Stimulated activated CD4-positive, alpha-beta T cell treated with anti-CD3 and anti-CD28 coated beads, Interleukin-1b, Interleukin-23, amount 100 ng/mL, for 1 hour (primary cell): ENCODE measurements at places on chromosomes 7 and 10.

DNA sequence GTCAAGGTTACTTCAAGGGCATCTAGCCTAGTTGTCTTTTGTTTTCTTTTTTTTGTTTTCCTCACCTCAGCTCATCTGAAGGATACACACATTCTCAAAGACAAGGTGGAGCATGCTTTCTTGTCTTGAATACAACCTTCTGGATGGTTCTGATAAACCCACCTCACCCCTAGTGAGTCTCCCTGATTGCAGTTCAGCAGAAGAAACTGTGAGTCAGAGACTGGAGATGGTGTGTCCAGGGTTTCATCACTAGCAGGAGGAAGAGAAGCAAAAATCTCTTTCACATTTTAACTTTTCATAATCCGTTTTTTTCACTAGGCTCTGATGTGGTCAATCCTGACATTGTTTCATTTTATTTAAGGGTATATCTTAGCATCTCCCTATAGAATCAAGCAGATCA lies 143.0 kb upstream of the NRBF2 start:
- no peak for DNase-seq

DNA sequence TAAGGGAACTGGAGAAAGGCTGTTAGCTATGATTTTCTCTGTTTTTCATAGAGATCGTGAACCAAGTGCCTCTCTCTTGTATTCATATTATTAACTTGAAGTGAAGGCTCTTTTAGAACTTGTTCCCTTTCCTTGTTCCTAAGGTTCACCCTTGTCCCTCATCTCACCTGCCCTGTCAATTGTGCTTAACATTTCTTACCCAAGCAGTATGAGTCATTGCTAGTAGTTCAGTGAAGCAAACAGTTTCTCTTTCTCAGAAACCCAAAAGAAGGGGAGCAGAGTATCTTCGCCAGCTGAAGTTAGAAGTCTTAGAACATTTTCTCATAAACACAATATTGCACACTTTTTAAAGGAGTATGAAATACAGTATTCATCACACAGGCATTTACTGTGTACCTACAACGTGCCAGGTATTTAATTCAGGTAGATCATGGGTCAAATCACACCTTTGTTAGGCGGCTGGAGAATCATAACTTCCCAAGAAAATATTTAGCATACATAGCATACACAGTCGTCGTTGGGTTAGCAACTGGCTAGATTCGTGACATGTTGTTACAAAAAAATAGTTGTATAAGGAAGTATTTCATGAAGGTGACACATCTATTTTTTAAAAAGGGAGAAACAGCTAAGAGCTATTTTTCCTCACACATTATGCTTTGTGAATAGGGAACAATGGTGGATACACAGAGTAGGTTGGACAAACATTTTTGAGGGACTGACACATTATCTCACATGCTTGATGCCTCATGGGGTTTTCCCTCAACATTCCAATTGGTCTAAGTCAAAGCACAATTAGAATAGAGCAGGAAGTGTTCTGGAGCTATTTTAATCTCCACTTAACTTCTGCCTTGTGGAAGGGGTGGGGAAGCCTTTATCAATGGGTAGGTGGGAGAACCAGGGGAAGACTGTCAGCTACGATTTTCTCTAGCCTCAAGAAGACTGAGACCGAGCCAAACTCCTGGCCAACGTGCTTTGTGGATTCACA lies 13.2 kb downstream of the HDAC9 start:
- no peak for DNase-seq

- DNase-seq: no peak
Measured at GRCh38 chr7:43142703-43143102, 30.3 kb downstream of the HECW1 start.

- no peak for DNase-seq
Measured at GRCh38 chr7:11701829-11702560, 130.0 kb downstream of the THSD7A start.

- DNase-seq: no peak
Measured at GRCh38 chr7:80781561-80781979, 137.3 kb downstream of the SEMA3C start.

DNA sequence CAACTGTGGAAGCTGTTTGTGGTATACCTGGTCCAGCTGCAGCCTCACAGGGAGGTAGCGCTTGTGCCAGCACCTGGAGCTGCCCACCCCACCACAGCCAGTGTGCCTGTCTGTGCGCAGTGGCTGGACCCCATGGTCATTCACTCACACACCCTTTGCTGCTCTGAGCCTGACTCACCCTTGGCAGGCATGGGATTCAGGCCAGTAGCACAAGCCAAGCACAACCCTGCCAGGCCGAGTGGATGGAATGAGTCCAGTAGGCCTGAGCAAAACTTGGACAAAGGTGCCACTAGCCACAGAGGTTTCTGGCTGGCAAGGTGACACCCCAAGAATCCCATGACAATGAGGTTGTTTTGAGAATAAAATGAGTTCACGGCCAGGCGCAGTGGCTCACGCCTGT lies 19.0 kb downstream of the RBM48 start:
- no peak for DNase-seq

- DNase-seq: no peak
Measured at GRCh38 chr7:87216701-87217508, 2.6 kb downstream of the TMEM243 start.
